ENCODE measurements at places on chromosomes 3 and 15.

DNA sequence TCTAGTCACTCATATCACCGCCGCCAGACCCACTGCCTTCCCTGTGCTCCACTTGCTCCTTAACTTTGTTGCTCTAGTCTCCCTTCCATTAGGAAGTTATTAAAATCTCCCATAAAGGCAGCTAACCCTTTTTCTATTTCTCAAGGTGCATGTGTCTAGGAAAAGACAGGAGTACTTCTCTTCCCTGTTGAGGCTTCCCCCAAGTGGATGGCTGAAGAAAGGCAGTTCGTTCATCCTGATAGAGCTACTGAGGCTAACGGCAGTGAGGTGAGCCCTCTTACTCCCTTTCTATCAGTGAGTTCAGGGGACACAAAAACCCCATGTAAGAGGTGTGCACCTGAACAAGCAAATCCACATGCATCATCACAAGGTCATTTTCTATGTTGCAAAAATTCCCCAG lies 397.8 kb downstream of the IGSF11 start:
- no peak for DNase-seq

DNA sequence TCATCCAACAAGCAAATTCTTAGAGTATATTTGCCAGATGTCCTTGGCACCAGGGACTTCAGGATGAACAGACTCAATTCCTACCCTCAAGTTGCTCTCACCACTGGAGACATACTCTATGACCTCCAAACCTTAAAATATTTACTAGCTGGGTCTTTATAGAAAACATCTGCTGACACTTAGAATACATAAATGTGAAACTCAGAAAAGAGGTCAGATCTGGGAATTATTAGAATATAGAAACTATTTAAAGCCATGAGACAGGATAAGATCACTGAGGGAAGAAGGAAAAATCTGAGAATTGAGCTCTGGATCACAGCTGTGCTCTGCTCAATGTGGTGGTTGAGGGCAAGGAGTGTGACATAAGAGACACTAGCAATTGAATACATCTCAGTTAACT lies 695.4 kb upstream of the UBE2E2 start:
- no peak for DNase-seq

DNA sequence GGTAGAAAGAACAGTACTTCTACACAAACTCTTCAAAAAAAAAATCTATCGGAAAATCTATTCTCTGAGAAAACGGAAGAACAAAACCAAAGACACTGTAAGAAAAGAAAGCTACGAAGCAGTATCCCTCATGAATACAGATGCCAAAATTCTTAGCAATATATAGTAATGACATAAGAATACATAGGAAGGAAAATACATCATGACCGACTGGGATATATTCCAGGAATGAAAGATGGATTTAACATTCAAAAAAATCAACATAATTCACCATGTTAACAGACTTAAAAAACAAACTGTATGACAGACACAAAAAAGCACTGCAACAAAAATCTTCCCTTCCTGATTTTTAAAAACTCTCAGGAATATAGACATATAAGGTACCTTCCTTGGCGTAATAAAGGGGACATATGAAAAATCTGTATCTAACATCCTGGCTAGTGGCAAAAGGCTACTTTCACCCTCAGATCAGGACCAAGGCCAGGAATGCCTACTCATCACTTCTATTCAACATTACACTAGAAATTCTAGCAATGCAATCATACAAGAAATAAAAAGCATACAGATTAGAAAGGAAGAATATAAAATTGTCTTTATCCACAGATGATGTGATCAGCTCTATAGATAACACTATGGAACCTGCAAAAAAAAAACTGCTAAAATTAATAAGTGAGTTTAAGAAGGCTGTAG lies 77.6 kb upstream of the XXYLT1 start:
- DNase-seq: no peak

- no peak for DNase-seq
Measured at GRCh38 chr15:74272812-74273211, 36.7 kb downstream of the CCDC33 start.

GRCh38 chr3:16122155-16122554 lies 52.3 kb upstream of the GALNT15 start:
- DNase-seq: no peak

DNA sequence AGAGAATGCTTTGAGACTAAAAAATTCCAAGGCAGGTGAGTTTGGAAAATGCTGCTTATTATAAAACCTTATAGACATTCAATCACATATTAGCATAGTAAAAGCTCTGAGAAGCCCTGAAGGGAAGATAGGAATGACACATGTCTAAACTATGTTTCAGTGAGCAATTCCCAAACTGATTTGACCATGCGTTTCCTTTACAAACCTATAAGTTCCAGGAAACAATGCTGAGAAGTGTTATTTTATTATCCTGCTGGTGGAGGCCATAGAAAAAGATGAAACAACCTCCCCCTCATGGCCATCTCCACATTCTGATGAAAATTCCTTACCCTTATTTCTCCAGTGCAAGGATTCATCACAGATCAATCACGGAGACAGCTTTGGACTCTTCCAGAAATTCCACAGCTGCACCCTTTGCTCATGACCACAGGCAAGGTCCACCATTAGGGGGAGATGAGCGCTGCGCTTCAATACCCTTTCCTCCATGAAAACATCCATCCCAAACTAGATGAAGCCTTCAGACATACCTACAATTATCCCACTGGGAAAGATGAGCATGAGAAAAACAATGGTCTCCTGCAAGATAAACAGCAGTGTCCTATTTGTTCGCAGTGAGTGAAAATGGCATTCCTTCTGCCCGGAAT lies 372.1 kb downstream of the MAGI1 start:
- DNase-seq: no peak

- DNase-seq: no peak
Measured at GRCh38 chr15:99076109-99076508, 28.8 kb upstream of the SYNM start.

DNA sequence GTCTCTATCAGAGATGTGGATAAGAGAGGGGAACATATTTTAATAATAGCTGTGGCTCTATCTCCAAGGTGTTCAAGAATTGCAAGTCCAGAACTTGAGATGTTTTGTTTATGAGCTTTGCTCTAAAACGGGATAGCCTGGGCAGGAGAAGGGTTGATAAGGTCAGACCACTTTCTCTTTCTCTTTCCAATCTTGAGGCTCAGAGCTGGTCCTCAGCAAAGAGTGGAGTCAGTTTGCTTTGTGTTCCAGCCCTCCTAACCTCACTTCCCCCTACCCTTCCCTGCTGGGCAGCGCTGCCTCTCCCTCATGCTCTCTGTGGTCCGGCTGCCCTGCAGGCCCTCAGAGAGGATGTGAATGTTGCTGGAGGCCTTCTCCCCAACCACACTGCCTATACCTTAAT lies 13.8 kb downstream of the KLHL6 start:
- DNase-seq: no peak

GRCh38 chr3:47523310-47524073 lies 10.0 kb upstream of the ELP6 start:
- no peak for DNase-seq

DNA sequence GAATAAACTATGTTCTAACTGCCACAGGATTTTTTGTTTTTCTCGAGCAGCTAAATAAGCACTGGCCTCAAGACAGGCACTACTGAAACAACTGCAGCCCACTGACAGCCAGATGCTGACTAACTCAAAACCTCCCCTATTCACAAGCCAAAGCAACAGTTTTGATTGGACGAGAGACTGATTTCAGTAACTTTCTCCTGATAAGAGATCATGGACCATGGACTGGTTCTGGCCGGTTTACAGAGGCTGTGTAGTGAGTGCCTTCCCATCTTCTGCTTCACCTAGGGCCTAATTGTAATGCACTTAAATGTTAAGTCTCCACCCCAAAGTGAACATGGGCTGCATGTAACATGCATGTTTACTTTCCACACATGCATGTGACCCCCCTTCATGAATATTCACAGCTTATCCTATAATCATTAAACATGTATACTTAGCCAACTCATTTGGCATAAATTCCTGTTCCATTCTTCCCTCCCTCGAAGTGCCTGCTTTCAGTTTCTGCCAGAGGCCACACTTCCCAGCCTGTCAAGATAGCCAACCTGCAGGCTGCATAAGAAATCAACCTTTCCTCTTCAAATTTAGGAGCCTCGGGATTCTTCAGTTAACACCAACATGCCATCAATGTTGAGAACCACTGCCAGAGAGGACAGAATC lies 108.2 kb downstream of the ULK4 start:
- no peak for DNase-seq

DNA sequence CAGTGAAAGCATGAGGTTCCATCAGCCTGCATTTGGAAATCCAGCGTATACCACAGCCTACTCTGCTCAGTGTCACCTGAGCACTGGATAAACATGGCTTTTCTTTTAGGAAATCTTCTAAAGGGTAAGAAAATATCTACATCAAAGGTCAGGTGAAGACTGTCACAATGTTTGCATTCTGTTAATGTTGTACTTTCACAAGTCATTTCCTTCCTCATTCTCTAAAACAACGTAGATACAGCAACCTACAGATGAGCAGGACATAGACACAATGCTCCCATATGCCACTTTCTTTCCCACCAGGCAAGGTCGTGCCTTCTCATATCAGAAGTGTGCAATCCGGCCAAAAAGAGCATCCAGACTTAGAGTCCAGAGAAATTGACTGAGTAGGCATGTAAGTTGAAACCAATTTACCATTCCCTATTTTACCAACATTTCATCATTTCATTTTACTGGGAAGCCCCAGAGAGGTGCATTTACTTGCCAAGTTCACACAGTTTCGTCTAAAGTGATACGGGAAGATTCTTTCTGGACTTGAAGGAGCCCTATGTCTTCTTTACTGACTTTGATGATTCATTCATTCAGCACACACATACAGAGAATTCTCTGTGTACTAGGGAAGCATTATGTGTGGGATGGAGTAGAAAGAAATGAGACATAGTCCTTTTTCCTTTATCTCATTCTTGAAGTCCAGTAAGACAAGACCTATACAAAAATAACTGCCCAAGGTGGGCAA lies 30.6 kb upstream of the LPP start:
- DNase-seq: no peak

DNA sequence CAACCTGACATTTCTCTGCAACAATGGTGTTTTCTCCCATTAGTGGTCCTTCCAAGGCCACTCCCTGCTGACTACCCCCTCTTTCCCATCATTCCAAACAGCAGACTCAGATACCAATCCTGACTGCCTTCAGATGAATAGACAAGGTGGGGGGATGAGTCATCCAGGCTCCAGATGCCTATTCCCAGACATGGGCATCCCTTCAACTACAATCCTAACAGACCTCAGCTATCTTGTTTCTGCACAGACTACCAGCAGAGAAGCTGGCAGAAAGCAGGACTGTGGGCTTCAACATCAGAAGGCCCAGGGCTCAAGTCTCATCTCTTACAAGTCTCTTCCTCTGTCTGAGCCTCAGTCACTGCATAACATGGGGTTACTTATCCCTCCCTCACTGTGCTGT lies 2.2 kb downstream of the RBP1 start:
- DNase-seq: no peak
